Retina (tissue), 1 donor: ENCODE measurements at places on chromosomes 16 and 17.
A peak's percentile ranks its signal among the peaks of the same experiment; 100 is the strongest.

DNA sequence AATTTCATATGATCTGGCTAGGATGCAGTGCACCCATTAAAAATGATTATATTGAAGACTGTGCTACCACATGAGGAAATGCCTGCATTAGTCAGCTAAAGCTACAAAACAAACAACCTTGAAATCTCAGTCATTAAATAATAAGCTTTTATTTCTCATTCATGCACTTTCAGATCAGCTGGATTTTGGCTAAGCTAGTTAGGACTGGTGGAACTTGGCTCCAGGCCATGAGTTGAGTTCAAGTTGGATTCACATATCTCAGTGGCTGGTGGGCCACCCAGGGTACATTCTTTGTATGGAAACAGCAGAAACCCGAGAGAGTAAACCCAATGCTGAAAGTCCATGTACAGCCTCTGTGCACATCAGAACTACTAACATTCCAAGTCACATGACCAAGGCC, 6.4 kb upstream of the SLFN12L start:
- no peak for DNase-seq

- no peak for DNase-seq
Measured at GRCh38 chr17:6215071-6216035, 145.2 kb downstream of the WSCD1 start.

GRCh38 chr16:86865851-86866662, 287.7 kb downstream of the FOXL1 start:
- no peak for DNase-seq

GRCh38 chr16:70728150-70728549, 42.3 kb upstream of the MTSS2 start:
- no peak for DNase-seq

DNA sequence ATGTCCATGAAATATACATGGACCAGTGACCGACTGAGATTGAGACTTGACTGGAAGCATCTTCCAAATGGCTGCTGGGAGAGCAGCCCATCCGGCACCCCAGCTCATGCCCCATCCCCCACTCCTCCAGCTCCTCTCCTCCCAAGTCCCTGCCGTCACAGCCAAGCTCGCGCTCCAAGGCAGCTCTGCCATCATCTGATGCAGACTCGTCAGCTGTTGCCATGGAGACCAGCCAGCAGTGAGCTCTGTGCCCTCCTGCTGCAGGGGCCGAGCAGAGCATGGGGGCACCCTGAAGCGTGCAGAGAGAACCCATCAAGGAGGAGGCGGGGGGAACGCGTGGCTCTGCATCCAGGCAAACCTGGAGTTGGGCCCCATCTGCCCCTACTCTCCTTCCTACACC, 74.5 kb upstream of the TNRC6C start:
- peak; percentile 91 for DNase-seq

DNA sequence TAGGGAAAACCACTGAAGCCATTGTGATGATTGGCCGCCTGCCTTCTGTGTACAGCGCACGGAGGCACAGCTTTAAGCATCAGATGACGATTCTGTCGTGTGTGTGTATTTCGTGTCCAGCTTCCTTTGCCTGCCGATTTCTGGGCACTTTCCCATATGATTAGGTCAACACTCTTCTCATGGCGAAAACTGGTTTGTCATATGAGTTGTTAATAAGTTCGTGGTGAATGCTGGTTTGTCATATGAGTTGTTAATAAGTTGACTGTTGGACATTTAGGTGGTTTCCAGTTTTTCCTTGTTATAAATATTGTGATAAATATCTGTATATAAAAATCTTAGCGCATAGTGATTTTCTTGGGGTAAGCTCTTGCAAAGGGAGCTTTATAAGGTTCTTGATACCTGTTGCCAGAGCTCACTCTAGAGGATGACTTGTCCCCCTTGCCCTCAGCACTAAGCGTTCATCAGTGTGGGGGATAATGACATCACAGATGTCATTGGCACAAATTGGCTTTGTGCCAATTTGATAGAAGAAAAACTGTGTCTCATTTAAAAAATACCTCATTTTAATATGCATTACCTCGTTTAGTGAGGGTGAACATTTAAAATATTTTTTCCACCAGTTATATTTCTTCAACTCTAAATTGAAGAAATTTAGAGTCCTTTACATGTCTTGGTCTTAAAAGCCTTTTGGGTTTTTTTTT, 40.0 kb downstream of the PGS1 start:
- DNase-seq: no peak

DNA sequence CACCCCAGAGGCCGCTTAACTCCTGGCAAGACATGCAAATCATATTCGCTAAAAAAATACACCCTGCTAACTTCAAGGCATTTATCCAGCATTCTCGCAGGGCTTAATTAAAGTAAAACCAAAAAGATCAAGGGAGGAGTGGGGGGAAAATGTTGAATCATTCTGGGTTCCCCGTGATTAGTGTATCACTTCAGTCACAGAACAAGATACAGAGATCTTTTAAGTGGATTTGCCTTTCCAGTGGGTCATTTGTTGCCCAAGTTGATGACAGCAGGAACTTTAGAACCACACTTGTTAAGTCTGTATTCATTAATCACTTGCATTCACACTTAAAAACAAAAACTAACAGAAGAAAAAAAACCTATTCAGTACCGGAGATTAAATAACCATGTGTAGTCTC, 17.3 kb downstream of the CRYBA1 start:
- no peak for DNase-seq

GRCh38 chr17:37737971-37738370, 6.9 kb downstream of the HNF1B start:
- no peak for DNase-seq

GRCh38 chr17:17609121-17609520, 17.6 kb upstream of the PEMT start:
- DNase-seq: no peak

DNA sequence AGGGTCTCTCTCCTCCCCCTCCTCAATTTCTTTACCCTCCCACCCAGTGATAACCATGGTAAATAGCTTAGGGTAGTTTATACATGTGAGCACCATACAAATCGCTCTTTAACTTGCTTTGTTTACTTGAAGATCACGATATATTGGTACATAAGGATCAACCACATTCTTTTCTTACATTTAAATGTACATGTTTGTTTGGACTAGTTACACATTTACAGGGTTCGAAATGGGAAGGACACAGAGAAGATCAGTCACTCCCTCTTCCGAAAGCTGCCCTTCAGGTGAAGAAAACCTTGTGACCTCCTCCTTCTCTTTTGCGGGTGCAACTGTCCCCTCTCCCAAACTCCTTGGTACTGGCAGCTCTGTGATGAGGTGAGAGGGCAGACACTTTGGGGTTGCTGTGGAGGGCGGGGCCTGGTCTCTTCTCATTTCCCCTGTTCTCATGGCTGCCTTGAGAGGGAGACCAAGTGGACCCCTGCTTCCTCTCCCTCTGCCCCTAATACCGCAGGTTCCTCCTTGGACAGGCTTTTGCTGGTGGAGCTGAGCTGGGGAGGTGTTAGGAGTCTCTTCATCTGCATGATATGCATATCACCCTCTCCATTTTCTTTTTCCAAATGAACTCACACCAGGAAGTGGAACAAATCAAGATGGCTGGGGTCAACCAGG, 4.7 kb upstream of the PIK3R6 start:
- no peak for DNase-seq

GRCh38 chr17:46818929-46819859, 702 bp upstream of the WNT3 start:
- DNase-seq: peak; percentile 71

GRCh38 chr17:8062435-8062806, 23.6 kb downstream of the ALOX15B start:
- no peak for DNase-seq

DNA sequence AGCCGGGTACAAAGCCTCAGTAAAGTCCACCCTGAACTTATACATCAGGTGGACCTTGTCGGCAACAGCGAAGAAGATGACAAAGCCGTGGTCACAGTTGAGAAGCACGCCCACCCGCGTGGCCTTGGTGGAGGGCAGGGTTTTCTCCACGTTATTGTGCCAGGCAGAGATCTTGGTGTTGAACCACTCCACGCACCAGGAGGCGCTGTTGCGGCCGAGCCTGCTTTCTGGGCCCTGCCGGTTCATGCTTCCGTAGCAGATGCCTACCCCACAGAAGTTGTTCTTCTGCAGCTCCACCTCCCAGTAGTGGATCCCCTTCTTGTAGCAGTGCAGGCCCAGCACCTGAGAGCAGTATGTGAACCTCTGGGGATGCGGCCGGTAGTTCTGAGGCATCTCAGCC, 22.1 kb downstream of the TRIM25 start:
- DNase-seq: no peak

DNA sequence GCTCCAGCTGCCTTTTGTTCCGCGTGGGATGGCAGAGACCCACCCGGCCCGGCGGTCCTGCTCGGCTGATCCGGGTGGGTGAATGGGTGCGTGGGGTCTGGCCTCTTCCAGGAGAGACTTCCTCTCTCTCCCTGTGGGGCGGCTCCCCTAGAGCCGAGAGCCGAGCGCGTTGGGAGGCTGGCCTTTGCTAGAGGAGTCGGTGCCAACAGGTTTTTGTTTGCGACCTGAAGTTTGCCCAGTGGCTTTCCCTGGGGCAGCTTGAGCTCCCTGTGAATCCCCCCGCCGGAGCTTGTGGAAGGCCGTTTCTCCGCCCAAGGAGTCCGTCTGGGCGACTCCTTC, 970 bp downstream of the EPN2 start:
- DNase-seq: peak; percentile 63

DNA sequence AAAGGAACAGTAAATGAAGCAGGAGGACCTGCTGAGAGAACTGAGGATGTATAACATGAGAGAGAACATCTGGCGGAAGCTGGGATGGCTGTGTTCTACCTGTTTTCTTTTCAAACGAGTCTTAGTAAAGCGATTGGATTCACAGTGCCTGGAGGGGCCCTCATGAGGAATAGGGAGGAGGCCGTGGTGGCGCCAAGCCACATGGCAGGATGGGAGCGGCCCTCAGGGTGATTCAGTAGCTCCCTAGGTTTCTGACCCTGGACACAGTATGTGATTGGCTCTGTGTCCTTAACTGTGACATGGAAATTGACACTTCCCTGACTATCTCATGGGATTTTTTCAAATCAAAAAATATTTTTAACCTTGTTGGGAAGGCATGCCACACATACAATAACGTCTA, 32.1 kb downstream of the USP43 start:
- DNase-seq: no peak

DNA sequence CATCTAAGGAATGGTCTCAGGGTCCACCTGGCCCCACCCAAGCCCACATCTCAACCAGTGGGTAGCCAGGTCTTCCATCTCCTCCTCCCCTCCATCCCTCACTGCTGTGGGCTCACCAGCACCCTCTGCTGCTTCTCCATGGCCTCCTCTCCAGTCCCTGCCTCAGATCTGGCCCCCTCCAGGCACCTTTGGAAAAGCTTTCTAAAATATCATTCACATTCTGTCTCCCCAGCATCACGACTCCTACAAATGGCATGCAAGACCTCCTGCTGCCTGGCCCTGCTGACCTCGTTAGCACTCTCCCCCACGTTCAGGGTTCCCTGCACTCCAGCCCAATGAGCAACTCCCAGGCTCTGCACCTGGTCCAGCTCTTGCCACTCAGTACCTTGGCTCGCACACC, 13.7 kb downstream of the GLP2R start:
- no peak for DNase-seq

- DNase-seq: no peak
Measured at GRCh38 chr17:48510381-48510760, 20.4 kb downstream of the HOXB1 start.

GRCh38 chr16:75012380-75013081, 13.7 kb downstream of the ZNRF1 start:
- DNase-seq: no peak

GRCh38 chr16:63244631-63245030, 1208.4 kb upstream of the CDH8 start:
- peak; percentile 38 for DNase-seq

DNA sequence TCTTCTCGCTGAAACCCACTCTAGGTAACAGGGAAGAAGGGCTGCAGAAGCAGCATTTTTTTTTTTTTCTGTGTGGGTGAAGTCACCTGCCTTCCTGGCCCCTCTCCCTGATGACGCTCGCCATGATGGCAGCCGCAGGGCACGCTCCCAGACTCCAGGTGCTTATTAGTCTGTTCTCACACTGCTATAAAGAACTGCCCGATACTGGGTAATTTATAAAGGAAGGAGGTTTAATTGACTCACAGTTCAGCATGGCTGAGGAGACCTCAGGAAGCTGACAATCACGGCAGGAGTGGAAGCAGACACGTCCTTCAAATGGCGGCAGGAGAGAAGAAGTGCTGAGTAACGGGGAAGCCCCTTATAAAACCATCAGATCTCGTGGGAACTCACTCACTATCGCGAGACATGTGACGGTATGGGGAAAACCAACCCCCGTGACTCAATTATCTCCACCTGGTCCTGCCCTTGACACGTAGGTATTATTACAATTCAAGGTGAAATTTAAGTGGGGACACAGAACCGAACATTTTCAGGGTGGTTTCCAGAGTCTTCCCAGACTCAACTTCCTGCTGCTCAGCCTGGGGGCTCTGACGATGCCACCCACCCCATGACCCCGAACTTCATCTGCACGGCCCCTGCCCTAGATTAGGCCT, 34.9 kb upstream of the NLRP1 start:
- DNase-seq: no peak

DNA sequence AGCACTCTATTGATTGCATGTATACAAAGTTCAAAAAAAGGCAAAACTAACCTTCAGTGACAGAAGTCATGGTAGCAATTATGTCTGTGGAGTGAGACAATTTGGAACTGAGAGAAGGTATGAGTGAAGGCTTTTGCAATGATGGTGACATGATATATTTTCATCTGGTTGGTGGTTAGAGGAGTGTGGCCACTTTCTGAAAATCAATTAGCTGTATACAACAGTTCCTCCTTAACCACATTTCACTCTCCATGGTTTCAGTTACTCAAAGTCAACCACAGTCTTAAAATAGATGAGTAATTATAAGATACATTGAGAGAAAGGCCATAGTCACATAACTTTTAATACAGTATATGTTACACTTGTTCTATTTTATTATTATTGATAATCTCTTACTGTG, 26.2 kb downstream of the ADAMTS18 start:
- no peak for DNase-seq

GRCh38 chr17:68694791-68695485, 93.8 kb upstream of the FAM20A start:
- DNase-seq: no peak

DNA sequence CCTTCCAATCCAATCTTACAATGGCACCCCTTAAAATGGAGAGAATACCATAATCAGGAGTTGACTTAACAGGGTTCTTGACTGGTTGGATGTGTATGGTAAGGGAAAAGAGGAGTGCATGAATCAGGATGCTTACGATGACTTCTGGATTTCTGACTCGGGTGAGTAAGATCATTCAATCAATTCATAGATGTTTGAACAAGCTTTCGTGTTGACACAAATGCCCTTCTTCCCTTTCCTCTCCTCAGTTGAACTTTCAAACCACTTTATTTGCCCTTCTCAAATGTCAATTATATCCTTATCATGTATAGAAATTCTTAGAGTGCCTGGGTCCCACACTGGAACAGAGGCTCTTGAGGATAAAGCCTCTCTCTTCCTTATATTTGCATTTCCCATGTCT, 25.9 kb downstream of the ABCC12 start:
- no peak for DNase-seq
